ENCODE measurements at places on chromosomes 1 and 21.

DNA sequence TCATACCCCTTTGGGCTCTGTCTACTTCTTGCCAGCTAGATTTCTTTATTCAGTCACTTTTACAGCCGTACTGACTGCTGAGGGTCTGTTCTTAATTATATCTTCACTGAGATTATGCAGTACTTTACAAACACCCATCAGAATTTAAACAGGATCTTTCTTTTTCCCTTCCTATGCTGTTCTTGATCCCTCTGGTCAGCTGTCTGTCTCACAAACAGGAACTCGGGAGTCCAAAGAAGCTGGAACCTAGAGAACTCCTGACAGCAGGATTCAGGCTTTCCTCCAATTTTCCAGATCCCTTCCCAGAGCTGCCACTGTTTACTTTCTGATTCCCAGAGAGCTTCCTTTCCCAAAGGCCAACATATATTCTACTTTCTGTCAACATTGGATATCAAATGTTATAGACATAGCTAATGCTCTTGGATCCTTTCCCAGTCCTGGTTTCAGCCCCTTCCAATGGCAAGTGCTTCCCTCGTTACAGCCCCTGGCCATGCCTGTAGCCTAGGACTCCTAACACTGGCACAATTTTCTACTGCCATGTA lies 59.5 kb downstream of the ATP2B4 start:
- DNase-seq = no peak

- no peak for DNase-seq
Measured at GRCh38 chr1:174191349-174191862, 32.1 kb downstream of the RABGAP1L start.

DNA sequence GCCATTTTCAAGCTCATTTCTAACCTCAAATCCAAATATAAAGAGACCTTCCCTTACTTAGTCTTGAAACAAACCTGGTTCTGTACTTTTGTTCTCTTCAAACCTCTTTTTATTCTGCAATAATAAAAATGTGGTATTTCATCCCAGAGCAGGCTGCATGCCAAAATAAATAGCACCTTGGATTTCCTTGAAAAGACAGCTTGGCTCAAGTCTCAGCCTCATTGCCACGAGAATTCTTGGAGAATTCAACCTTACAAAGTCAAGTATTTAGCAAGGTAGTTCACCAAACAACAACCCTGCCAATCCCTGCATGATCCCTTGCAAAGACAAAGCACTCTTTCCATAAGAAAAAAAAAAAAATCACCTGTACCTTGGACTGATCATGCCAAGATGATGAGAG lies 33.8 kb downstream of the KANK4 start:
- no peak for DNase-seq

DNA sequence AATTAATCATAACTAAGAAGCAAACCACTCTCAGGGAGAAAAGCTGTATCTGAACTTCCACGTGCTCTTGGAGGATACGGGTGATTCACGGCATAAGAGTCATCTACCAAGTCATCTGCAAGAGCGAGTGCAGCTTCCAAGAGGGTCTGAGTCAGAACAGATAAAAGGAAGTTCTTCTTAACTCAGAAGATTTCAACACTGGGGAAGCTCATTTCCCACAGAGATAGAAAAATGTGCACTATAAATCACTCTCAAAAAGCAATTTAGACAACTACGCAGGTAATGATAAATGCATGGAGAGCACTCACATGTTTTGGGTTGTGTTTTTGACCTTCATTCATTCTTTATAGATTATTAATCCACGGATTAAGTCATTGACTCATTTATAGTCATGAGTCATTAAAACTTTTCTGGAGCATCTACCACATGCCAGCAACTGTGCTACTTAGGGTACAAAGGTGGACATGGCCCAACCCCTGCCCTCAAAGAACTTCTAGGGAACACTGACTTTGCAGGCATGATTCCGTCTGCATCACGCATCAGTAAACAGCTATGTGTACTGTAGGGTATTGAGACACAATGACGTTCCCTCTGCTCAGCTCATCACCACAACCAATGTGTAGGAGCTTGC lies 20.8 kb downstream of the KCNJ15 start:
- DNase-seq = no peak

DNA sequence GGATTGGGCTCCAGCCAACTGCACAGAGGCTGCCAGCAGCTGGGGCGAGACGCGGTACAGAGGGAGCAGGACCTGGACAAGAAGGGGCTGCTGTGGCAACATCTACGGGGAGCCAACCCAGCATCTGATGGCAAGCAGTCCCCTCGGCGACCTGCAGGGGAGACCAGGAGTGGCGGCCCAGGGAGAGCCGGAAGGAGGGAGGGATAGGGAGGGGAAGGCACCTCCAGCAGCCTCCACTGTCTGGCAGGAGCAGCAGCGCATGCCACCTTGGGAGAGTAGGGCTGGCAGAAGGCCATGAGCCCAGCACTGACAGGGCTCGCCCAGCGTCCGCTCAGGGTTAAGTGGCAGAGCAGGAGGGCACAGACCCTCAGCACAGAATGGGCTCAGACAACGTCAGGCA lies 17.3 kb downstream of the CHD5 start:
- no peak for DNase-seq

GRCh38 chr1:241627453-241628259 lies 12.5 kb downstream of the CHML start:
- DNase-seq = no peak

GRCh38 chr1:243738020-243738419 lies 112.0 kb downstream of the AKT3 start:
- DNase-seq = no peak

DNA sequence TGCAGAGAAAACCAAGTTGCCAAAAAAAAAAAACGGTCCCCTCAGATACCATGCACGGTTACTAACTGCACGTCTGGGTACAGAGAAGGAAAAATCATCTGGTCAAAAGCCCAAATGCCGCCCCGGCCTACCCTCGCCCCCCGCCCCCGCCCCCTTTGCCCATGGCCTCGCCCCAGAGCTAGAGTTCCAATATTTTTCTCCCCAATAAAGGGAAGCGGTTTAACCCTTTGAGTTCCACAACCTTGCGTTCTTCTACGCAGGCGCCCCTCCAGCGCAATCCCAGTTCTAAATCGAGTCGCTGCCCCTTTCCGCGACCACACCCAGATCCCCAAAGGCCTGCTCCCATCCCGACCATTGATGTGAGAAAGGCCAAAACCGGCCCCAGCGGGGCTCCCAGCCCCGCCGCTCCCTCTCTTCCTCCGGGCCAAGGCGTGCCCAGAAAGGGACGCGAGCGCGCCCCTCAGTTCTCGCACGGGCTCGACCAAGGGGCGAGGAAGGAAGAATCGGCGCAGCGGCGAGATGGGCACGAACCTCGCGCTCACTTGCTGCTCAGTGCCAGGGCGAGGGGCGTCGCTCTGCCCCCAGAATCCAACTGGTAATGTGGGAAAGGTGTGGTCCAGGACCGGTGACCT lies 797 bp downstream of the WDR47 start:
- no peak for DNase-seq

DNA sequence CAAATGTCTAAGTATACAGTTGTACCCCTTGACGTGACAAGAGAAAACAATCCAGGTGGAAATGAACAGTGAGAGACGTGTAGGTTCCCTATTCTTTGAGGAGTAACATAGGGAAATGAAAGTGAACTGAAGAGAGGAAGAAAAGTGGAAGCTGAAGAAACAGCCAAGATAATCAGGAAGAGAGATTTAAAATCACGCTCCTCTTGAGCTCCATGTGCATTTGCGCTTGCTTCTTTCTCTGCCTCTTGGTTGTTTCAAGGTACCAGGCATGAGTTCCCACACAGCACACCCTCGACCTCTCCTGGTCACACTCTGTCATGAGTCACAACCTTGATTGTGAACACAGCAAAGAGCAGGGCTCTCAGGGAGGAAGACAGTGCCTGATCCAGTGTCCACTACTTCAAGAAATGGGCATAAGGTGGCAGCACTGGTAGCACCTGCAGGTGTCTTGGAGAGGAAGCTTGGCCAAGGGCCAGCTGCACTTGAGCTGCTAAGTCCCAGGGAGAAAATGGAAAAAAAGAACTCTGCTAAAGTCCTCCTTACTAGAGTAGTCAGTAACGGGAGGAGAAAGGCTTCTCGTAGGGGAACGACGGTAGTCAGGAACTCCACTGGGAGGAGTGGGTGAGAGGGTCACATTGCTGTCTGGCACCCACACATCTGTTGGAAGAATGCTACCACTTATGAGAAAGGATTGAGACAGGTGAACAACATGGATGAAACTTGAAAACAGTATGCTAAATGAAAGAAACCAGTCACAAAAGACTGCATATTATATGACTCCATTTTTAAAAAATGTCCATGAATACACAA lies 18.3 kb upstream of the ARID1A start:
- DNase-seq = peak; percentile 18

DNA sequence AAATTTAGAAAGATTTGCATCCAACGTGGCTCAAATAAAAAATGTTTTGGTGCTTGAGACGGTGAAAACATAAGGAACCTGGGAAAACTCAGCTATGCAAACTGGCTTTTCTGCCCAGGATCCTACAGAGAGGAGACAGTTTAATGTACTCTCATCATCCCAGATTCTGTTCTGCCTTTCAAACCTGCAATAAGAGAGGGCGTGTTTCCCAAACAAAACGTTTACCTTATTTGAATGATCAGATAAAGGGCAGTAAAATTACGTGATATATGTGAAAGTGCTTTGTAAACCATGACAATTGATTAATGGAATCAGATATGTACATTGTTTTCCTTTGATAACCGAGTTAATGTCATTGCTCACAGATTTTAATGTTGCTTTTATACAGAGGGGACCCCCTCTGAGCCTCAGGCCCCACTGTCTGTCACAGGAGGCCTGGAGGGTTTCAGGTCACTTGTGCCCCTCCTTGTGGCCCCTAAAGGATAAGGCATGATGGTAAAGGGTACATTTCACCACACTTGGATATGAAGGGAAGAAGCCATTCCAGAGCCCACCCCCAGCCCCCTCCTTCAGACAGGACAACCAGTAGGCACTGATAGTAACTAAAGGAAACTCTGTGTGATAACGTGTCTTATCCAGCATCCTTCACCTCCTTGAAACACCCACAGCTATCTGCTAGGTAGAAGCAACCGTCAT lies 157.6 kb downstream of the EDEM3 start:
- no peak for DNase-seq

DNA sequence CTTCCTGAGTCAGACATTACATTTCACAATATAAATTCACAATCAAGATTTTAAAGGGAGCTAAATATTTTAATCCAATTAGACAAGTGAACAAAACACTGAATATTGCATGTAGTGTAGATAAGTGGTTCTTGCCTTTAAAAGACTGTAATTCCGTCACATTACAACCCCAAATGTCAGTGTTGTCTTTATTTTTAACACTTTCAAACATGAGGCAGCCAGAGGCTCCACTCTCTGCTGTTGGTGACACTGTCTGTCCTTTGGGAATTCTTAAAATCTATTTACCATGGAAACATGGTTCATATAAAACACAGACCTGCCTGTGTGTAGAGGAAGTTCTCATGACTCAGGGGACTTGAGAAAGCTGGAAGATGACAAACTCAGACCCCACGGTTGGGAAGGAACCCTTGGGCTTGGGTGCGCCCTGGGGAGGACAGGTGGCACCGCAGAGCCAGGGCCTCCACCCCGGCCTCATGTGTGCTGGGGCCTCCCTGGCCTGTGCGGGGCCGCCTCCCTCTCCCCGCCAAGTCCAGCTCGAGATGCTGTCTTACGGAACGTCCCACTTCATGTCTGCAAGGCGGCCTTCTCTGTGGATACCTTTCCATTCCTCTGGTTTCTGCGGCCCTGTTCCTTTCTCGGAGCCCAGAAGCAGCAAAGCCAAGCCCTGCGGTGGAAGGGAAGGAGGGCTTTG lies 239.0 kb downstream of the SDCCAG8 start:
- DNase-seq = no peak

- no peak for DNase-seq
Measured at GRCh38 chr1:75276385-75276784, 142.2 kb downstream of the LHX8 start.

DNA sequence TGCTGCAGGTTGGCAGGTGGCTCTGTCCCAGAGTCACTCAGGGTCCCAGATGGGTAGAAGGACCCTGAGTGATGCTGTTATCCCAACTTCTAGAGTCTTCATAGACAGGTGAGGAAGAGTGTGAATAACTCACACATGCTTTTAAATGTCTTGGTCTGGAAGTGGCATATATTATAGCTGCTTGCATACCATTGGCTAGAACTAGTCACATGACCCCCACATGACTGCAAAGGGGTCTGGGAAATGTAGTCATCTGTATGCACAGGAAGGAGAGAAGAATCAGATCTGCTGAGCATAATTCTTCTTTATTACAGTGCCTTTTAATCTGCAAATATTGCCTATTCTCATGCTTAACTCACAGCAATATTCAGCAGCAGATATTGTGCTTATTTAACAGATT lies 28.2 kb upstream of the KLHDC7A start:
- no peak for DNase-seq

- no peak for DNase-seq
Measured at GRCh38 chr1:37792943-37793686, 532 bp upstream of the MANEAL start.

GRCh38 chr1:59453297-59453968 lies 156.5 kb downstream of the FGGY start:
- no peak for DNase-seq

- no peak for DNase-seq
Measured at GRCh38 chr21:35475762-35476161, 426.7 kb upstream of the RUNX1 start.

DNA sequence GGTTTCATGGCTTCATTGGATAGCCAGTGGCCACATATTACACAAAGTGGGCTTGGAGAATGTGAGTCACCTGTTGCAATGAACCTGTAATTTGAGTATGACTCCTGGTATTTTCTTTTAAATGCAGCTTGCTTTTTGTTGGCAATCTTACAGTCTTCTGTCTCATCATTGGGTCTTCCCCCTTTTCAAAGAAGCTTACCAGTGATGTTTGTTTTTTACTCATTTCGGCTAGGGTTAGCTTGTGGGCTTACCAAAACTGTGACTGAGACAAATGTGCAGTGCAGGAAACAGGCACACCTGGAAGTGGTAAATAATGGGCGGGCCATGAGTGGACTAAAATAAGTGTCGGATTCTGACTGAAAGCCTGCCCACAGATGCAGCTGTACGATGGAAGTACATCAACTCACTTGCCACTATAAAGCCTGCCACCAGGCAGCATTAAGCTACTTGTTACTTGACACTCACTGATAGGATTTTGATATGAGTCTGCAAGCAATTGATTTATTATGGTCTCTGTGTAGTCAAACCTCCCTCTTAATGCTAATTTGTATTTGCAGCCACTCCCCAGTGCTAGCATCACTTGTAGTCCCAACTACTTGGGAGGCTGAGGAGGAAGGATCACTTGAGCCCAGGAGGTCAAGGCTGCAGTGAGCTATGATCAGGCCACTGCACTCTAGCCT lies 4.2 kb downstream of the HHAT start:
- DNase-seq = peak; percentile 6

DNA sequence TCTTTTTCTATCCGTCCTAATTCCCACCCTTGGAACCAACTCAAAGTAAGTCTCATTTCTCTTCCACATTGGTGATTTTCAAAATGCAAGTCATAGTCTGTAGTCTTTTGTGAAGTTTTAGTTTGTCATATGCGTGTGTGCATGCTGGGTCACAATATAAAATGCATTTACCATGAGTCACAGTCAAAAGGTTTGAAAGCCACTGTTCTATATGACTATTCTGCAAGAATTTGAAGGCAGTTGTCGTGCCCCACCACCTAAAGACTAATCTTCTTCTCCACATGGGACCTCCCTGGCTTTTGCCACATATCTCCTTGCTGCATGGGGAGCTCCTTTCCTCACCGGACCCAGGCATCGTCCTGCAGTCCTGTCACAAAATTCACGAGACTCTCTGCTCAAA lies 1.6 kb downstream of the STPG1 start:
- DNase-seq = no peak

- DNase-seq = no peak
Measured at GRCh38 chr1:168512864-168513595, 30.8 kb downstream of the XCL2 start.

- DNase-seq = no peak
Measured at GRCh38 chr1:41639332-41639936, 155.0 kb upstream of the EDN2 start.

- DNase-seq = no peak
Measured at GRCh38 chr1:16050328-16050727, 6.7 kb downstream of the CLCNKB start.

Measured in stimulated activated CD8-positive, alpha-beta memory T cell treated with anti-CD3 and anti-CD28 coated beads, Interleukin-15, amount 100 ng/mL, for 1 hour (primary cell).